ENCODE measurements at places on chromosomes 1 and 21.

GRCh38 chr1:225424562-225425200, 3.2 kb downstream of the LBR start:
- DNase-seq = no peak

DNA sequence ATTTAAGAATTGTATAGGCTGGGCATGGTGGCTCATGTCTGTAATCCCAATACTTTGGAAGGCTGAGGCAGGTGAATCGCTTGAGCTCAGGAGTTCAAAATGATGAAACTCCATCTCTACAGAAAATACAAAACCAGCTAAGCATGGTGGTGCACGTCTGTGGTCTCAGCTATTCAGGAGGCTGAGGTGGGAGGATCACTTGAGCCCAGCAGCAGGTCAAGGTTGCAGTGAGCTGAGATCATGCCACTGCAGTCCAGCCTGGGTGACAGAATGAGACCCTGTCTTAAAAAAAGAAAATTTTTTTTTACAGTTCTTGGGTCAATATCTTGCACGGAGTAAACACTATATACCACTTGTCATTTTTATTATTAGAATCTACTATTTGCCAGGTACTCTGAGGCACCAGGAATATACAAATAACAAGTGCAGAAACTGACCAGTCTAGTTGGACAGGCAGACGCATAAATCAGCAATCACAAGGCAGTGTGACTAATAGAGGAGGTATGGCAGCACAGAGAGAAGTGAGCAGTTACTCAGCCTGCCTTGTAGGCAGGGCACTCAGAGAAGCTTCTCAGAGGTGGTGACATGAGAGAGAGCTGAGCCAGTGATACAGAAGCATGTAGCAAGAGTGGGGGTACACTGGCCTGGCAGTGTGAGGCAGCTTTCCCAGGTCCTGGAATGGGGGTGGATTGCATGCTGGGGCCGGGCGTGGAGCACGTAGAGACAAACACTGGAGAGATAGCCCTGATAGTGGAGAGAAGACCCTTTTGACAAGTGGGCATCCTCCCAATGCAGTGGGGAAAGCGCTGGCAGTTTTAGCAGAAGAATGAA, 8.0 kb downstream of the PHLDA3 start:
- no peak for DNase-seq

DNA sequence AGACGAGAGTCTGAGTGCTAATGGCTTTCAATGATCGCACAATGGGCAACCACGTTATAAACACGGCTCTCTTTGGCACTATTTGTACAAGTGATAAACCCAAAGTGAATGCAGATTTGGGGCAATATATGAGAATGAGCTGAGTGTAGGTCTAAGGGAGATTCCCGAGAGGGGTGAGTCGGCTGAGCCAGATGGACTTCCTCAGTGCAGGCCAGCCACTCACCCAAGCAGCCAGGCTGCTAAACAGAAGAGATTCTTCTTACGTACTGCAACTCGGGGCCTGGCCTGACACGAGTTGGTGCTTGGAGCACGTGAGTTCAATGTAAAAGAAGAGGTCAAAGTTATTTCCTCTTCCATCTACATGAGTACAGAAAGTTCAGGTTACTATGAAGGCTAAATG, 6.2 kb upstream of the MIXL1 start:
- no peak for DNase-seq

- no peak for DNase-seq
These were observed 406.7 kb downstream of the RWDD3 start for GRCh38 chr1:95640746-95641145.

DNA sequence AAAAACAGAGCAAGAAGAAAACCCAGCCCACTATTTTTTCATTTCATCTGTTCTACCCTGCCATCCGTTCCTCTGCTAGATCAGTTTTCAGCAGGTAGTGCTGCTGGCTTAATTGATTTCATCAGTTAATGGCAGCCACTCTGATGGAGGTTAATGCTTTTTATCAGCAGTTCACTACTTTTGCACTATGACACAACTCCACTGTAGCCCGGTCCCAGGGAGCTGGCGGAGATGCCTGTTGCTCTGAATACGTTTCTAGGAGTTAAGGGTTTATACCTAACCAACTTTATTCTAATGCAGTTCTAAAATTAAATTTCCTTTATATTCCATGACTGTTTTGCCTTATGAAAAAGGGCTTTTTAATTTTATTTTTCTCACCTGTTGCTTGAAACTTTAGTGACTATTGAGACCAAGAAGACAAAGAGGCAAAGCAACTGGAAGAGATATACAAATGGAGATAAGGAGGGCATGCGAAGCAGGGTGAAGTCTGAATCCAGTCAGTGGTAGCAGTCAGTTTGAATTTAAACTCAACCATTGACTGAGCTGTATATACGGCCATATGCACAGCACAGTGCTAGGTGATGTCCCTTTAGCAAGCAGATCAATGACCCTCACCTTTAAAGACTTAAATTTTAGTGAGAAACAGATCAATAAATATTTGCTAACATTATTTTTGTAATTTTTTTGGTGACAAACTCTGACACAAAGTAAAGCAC, 477.9 kb downstream of the LMO4 start:
- no peak for DNase-seq

DNA sequence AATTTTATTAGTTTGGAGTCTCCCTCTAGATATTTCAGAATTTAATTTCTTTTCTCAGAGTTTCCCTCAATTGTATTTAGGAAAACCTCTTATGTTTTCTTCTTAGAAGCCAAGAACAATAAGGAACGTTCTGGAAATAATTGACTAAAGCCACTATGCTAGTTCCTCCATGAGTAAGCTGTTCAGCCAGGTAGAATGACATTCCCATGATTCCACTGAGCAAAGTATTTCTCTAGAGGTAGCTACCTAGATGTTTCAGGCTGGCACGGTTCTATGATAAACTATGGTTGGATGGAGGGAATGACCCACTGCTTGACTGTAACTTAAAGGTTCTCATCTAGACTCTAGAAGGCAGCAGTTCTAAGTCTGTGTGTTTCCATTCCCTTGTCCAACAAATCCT, 62.4 kb downstream of the CLDN17 start:
- no peak for DNase-seq

- no peak for DNase-seq
These were observed 44.5 kb downstream of the TRIM33 start for GRCh38 chr1:114466334-114467014.

- DNase-seq = no peak
These were observed 19.3 kb upstream of the PDZK1IP1 start for GRCh38 chr1:47209091-47209490.

DNA sequence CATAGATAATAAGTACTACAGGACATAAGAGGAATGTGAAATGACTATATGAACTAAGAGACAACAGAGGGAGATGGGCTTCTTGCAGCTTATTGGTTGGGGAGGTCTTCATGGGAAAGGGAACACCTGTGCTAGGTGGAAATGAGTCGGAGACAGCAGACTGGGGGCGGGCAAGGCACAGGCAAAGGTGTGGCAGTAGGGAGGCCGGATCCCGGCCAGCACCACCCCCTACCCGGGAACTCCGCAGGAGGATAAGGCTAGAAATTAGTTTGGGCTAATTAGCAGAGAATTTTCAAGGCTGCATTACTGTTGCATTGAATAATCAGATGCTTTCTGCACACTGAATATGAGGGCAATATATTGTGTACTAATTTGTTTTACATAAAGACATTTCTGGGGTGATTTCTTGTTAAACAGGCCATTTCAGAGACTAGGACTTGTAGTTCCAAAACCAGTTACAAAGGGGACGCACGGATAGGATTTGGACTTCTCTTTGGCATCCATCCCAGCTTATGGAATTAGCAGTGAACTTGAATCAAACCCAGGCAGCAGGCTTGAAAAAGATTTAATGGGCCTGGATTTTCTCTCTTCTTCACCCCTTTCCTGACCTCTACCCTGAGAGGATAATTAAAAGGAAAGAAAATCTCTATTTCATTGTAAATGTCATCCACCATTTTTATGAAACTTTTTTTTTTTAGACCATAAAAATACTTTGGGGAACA, 2.2 kb upstream of the HUNK start:
- DNase-seq = no peak

- DNase-seq = no peak
These were observed 1280.2 kb downstream of the NCAM2 start for GRCh38 chr21:22278366-22278765.

GRCh38 chr21:43902441-43902840, 37.4 kb downstream of the AGPAT3 start:
- no peak for DNase-seq

- DNase-seq = no peak
These were observed 6.6 kb downstream of the UBIAD1 start for GRCh38 chr1:11279630-11280029.

DNA sequence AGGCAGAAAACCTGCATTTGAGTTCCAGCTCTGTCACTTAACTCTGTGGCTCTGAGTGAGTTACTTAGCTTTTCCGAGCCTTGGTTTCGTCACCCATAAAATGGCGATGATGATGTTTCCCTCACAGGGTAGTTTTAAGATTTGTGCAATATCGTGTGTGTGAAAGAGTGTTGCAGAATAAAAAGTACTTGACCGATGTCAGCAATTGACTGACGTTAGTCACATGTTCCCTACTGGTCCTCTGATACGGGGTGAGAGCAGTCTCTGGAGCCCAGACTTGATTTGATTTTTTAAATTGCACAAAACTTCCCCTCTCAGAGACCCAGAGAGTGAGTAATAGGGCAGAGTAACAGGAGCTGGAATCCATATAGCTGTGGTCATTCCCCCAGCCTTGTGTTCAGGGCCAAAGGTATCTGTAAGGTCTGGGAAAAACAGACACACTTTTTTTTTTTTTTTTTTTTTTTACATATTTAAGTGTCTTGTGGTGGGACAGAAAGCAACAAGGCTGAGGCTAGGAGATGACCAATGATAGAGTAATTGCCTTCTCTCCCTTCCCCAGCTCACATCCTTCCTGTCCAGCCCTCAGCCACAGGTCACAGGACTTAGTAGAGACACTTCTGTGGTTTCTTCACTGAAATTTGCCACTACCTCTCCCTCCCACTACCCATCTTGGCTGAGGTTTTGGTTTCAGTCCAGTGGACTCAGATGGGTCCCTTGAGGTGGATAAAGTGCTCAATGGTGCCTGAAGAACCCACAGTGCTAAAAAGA, 2.0 kb downstream of the FCER1G start:
- DNase-seq = no peak

GRCh38 chr1:84019217-84019616, 20.3 kb upstream of the TTLL7 start:
- DNase-seq = no peak

GRCh38 chr1:159008744-159009188, 941 bp upstream of the IFI16 start:
- no peak for DNase-seq

DNA sequence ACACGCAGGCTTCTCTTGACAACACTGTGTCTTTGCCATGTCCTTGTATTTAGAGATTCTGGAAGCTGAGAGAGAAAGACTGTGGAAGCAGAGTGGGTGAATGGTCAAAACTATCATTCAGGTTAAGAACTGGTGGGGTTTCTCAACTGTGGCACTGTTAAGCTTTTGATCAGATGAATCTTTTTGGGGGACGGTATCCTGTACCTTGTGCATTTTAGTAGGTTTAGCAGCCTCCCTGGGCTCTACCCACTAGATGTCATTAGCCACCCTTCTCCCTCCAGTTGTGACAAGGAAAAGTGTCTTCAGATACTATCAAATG, 39.4 kb downstream of the ATP1A1 start:
- no peak for DNase-seq

DNA sequence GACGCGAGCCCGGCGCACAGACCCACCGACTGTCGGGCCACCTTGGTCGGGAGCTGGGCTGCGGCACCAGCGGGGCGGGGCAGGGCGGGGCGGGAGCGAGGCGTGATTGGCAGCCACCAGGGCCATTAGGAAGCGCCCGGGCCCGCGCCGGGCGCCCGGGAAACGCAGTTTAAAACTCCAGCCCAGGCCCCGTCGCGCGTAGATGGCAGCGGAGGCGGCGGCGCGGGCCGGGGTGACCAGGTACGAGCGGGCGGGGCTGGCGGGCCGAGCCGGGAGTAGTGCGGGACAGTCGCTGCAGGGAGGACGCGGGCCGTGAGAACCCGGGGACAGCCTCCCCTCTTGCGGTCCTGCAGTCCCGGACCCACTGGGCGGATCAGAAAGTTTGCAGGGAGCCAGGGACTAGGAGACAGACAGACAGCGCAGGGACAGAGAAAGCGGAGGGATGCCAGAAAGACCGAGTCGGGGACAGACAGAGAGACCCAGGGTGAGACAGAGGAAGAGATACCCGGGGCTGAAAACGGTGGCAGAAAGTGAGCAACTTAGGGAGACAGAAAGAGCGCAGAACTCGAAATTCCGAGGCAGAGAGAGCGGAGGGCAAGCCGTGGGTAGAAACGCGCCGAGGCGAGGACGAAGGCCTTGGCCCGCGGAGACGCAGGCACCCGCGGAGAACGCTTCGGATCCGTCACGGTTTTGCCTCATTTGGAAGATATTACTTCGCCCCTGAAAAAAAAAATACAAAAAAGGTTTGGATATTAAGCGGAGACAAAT, at the start of gene DMBX1:
DMBX1 (plus strand) TSS at position 199 of the 768 bp plus-strand sequence. CDS start 17,175 bp downstream, outside the sequence.
- DNase-seq = no peak

DNA sequence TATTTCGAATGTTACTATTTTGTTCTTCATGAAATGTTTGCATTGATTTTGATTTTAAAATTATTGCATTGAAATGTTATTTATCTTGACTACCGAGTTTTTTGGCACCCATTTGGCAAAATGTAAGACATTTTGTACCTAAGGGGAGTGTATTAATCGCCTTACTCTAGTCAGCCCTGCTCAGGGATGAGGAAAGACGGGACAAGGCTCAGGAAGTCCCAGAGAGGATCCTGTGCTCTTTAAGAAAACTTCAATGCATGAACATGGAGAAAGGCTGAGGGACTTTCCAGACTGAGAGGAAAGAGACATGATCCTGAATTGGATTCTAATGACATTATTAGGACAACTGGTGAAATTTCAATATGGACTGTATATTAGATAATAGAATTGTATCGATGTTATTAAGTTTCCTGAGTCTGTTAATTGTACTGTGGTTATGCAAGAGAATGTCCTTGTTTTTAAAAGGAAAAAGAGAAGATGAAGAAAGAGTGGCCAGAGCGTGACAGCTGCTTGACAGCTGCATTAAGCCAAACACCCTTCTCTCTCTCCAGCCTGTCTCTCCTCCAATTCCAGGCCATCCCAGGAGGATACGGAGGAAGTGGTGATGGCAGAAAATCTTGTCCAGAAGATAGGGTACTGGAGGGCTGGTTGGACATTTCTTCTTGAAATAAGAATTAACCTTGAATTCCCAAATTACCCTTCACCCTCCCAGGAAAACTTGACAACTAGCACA, 66.0 kb downstream of the PLEKHA6 start:
- no peak for DNase-seq

DNA sequence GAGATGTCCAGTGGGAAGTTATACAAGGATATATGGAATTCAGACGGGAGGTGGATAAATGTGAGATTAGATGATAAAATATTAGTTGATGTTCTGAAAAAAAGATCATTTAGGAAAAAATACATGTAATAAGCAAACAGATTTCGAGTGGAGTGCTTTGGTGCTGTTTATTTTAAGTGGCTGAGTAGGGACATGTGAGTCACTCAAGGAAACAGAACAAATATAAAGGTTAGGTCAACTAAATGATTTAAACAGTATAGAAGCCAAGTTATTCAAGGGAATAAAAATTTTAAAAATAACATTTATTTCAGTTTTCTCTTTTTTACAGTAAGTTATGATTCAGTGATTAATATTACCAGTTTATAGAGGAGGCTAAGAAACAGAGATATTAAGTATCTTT, 1046.7 kb upstream of the B3GALT2 start:
- no peak for DNase-seq
